ENCODE measurements at places on chromosomes 4 and X.

DNA sequence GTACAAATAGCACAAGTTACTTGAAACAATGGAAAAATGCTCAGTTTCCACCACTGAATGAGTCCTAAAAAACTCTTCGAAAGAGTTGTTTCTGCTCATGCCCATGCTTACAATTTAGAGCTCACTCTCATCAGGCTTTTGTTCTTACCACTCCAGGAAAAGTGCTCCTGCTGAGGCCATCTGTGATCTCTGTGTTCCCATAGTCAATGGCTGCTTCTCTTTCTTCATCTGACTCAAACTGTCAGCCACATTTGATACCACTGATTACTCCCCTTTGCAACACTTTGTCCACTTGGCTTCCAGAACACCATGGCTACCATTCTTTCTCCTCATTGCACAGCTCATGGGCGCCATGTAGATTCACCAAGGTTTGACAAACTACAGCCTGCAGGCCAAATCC, 80.0 kb upstream of the SLC34A2 start:
- DNase-seq = no peak

DNA sequence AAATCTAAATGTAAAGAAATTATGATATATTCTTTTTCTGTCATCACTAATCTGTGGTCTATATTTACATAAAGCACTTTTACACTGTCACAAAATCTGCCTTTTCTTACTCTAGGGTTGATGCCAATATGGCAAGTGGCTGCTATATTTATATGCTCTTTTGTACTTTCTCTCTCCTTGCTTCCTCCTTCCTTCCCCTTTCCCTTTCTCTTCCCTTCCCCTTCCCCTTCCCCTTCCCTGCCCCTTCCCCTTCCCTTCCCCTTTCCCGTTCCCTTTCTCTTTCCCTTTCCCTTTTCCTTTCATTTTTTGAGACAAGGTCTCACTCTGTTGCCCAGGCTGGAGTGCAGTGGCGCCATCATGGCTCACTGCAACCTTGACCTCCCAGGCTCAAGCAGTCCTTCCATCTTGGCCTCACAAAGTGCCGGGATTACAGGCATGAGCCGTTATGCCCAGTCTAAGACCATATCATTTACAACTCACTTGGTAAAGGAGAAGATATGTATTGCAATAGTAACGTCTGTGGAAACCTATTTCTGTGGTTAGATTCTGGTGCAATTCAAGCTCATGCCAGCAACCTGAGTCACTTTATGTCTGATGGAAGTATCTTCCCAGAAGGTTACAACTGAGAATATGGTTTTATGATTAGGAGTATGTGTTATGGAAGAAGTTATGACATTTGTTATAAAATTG, 13.9 kb upstream of the PLAC8 start:
- peak; percentile 93 for DNase-seq

DNA sequence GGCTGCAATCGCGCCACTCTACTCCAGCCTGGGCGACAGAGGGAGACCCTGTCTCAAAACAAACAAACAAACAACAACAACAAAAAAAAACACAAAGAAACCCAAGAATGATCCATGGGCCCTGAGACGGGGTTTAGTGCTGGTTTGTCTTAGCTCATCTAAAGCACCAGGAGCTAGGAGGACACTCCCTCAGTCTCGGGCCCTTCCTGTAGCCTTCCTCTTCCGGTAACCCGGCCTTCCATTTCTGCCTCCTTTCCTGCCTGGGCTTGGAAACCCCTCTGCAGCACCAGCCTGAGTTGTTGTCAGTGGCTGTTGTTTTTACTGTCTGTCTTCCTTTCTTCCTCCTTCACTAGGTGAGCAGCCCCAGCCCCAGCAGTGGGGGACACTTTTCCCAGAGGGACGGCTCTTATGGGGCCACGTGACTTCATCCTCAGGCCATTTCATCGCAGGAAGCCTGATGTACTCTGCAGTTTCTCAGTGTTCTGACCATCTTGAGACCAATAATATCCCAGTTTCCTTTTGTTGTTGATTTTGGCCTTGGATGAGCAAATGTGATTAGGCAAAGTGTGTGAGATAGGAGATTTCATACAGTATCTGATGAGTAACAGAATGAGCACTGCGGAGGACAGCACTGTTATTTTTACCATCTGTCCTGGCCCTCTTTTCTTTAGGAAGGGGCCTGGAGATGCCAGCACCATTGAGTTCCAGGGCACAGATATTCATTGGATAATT, 90.1 kb downstream of the ANAPC4 start:
- DNase-seq = peak; percentile 54

GRCh38 chrX:100743009-100743607, 11.2 kb upstream of the SYTL4 start:
- peak; percentile 72 for DNase-seq

Data from EH (cell line).